ENCODE measurements at places on chromosomes 4 and X.

DNA sequence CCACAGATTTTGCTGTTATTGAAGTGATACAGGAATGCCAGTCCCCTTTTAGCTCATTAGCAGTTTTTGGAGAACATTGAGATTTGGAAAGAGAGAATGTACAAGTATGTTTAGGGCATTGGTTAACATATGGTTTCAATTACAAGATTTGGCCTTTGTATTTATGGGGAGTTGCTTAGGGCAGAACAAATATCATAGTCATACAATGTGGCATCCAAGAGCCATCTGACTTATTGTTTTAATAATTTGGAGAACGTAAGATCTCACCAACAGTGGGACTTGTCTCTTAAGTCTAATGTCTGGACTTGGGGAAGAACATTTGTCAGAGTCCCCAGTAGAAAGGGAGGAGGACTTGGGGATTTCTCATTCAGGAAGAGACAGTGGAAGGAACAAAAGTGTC lies 166.1 kb downstream of the STK32B start:
- no peaks in the 10 kb centered on the region for H3K36me3 ChIP-seq
- no peaks in the 10 kb centered on the region for H3K4me1 ChIP-seq
- H3K4me3 ChIP-seq, result no peak overlapping the region
- H3K27me3 ChIP-seq, result no peaks in the 10 kb centered on the region
- no peak for DNase-seq
- H3K27ac ChIP-seq, result no peak overlapping the region

GRCh38 chr4:176475067-176475466 lies 155.3 kb downstream of the SPCS3 start:
- no peaks in the 10 kb centered on the region for H3K36me3 ChIP-seq
- no peak overlapping the region for H3K27ac ChIP-seq
- no peak overlapping the region for H3K4me3 ChIP-seq
- no peaks in the 10 kb centered on the region for H3K27me3 ChIP-seq

DNA sequence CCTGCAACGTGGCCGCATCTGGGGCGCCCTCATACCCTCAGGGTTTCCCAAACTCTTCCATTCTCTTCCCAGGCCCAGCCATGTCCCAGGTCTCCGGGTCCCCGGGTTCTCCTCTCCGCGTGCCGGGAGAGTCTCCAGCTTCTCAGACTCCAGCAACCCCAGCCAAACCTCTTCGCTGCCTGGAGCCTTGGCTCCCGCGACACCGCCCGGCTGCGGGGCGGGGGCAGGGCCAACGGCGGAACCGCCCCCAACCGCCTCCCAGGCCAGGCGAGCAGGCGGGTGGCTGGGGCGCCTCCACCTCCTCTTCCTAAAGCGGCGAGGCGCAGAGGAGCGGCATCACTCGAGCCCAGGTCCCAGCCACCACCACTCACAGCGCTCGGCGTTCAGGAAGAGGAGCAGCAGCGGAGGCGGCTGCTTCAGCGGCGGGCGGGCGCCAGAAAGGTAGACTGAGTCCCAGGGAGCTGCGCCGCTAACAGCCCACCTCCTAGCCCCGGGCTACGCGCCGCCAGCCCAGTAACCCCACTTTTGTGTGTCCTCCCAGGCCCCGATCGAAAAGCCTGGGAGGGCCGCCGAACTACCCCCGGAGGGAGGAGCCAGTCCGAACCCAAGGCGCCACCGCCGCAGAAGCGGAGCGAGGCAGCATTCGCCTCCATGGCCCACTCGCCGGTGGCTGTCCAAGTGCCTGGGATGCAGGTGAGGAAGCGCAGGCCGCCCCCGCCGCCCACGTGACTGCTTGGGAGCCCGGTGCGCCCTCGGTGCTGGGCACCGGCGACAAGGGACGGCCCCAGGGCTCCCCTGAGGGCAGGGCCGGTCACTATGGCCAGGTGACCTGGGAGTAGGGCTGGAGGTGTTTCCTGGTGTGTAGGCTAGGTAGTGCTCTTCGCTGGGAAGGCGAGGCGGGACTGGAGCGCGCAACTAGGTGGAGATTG lies at the start of gene STK26:
TSS of gene STK26 (plus strand) at position 336 of the 929 bp plus-strand sequence. CDS start at position 652, 316 bp downstream.
- H3K27me3 ChIP-seq, result peaks cover 25% of the 10 kb centered on the region
- H3K4me1 ChIP-seq, result no peaks in the 10 kb centered on the region
- peak within 1 kb of the TSS; percentile 56 for H3K4me3 ChIP-seq

DNA sequence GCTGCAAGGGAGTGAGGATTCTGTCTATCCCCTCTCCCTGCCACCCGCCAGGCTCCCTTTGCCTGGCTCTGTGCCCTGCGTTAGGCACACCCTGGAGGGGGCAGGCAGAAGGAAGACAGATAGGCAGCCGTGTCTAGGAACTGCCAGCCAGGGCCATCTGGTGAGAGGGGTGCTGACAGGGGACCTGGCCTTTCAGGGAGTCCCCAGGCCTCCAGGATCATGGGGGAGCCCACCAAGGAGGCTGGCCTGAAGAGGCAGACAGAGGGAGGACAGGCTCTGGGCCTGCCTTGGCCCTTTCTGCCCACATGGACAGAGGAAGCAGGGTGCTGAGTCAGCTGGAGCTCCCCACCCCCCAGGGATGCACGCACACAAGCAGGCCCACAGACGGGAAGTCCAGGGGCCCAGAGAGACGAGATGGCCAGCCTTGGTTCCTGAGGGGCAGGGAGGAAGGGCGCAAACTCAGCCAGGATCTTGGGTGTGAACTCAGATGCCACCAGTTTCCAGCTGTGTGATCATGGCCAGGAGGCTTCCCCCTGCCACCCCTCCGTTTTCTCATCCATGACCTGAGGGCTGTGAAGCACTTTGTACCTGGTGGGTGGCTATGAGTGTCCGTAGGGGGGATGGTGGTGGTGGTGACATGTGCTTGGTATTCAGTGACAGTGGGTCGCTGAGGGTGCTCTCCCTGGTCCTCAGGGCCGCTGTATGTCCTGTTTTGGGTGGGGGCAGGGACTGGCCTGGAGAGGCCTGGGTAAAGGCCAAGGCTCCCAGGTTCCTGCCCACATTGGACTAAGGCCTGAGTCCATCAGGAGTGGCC lies 1.8 kb downstream of the SH3BP2 start:
- H3K4me3 ChIP-seq, result peak overlapping the region; percentile 79
- peak overlapping the region; percentile 87 for H3K27ac ChIP-seq
- no peaks in the 10 kb centered on the region for H3K36me3 ChIP-seq
- peaks cover 43% of the 10 kb centered on the region for H3K4me1 ChIP-seq
- DNase-seq, result peak; percentile 51

- H3K4me3 ChIP-seq, result no peak overlapping the region
- no peaks in the 10 kb centered on the region for H3K27me3 ChIP-seq
- H3K27ac ChIP-seq, result peak overlapping the region; percentile 84
Observed at GRCh38 chr4:78634011-78634664, 82.6 kb downstream of the ANXA3 start.

DNA sequence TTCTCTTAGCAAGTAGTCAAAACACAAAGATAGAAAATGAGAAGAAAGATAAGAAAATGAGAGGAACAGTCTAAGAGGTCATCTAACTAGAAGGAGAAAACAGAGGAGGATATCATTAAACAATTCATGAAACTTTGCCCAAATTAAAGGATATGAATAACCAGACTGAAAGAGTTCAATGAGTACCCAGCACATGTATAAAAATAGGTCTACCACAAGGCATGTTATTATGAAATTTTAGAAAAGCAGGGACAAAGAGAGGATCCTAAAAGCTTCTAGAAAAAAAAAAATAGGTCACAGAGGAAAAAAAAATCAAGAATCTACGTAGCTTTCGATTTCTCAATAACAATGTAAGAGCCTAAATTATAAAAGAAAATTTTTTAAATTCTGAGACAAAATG lies 118.5 kb downstream of the WDFY3 start:
- no peak overlapping the region for H3K4me3 ChIP-seq
- no peaks in the 10 kb centered on the region for H3K36me3 ChIP-seq
- H3K4me1 ChIP-seq, result no peaks in the 10 kb centered on the region
- no peak for DNase-seq

DNA sequence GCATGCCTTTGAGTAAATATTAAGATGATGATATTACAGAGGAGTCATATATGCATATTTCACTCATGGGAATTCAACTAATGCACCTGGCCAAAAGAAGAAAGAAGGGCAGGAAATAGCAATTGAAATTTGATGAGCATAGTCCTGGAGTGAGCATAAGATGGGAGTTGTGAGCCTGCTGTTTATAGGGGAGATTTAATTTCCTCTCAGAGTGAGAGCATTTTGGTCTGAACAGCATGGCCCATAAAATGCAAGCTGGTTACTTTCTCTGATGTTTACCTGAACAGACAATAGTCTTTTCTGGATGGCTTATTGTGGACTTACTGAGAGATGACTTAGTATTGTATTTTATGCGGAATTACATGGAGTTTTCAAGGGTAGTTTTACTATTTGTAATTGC lies 53.6 kb downstream of the FHIP1A start:
- DNase-seq, result no peak
- no peaks in the 10 kb centered on the region for H3K27me3 ChIP-seq
- H3K4me1 ChIP-seq, result no peaks in the 10 kb centered on the region
- H3K36me3 ChIP-seq, result no peaks in the 10 kb centered on the region

- no peak for DNase-seq
- H3K36me3 ChIP-seq, result no peaks in the 10 kb centered on the region
- no peak overlapping the region for H3K27ac ChIP-seq
- no peaks in the 10 kb centered on the region for H3K27me3 ChIP-seq
- H3K4me3 ChIP-seq, result no peak overlapping the region
Observed at GRCh38 chr4:154877110-154877760, 96.2 kb downstream of the RBM46 start.

GRCh38 chr4:185534511-185534865 lies 819 bp downstream of the PDLIM3 start:
- H3K27me3 ChIP-seq, result no peaks in the 10 kb centered on the region
- H3K4me1 ChIP-seq, result peaks cover 3% of the 10 kb centered on the region
- peak overlapping the region; percentile 94 for H3K27ac ChIP-seq
- peak overlapping the region; percentile 84 for H3K4me3 ChIP-seq
- DNase-seq, result no peak

GRCh38 chr4:73661646-73662119 lies 41.4 kb upstream of the RASSF6 start:
- no peaks in the 10 kb centered on the region for H3K36me3 ChIP-seq
- H3K4me1 ChIP-seq, result no peaks in the 10 kb centered on the region
- no peak overlapping the region for H3K27ac ChIP-seq
- H3K27me3 ChIP-seq, result no peaks in the 10 kb centered on the region

GRCh38 chr4:70863099-70863790 lies 23.6 kb upstream of the GRSF1 start:
- DNase-seq, result no peak
- H3K36me3 ChIP-seq, result no peaks in the 10 kb centered on the region
- H3K27me3 ChIP-seq, result no peaks in the 10 kb centered on the region
- H3K4me3 ChIP-seq, result no peak overlapping the region

GRCh38 chr4:1775731-1776500 lies 17.2 kb upstream of the FGFR3 start:
- H3K36me3 ChIP-seq, result no peaks in the 10 kb centered on the region
- H3K27me3 ChIP-seq, result no peaks in the 10 kb centered on the region
- H3K4me3 ChIP-seq, result no peak overlapping the region
- no peak overlapping the region for H3K27ac ChIP-seq
- H3K4me1 ChIP-seq, result no peaks in the 10 kb centered on the region

DNA sequence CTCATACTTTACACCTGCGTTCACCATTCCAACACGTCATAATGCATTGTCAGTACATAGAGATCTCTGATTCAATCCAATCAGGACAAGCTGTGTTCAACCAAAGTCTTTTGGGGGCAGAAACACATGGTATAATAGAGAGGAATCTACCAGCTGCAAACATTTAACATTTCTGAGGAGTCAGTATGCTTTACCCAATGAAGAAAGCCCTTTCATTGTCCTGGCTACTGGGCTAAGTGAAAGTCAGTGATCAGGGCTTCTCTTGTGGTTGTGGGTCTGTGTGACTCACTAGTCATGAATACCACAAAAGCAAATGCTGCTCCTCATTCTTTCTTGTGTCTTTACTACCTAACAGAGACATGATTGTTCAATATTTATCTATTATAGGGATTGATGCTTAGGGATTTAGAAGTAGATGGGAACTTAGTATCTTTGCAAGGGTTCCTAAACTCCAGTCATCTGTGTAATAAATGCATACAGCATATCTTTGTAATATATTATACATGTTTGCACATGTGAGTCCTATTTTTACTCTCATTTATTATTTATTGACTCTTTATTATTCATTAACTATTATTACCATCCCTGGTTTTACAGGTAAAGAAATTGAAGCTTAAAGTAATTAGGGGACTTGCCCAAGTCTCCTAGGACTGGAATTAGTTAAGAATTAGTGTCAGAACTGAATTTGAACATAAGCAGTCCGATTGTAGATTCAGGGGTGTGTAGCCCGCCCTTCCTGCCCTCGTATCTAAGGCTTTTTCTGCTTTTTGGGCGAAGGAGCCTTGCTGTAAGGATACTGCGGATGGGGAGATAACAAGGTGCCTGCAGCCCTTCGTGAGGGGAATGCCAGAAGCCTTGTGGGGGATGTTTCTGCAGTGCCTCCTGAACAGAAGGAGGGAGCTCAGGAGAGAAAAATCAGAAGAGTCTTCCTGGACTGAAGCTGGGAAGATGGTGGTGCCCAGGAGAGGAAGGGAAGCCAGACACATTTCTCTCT lies 353.1 kb upstream of the BOD1L1 start:
- H3K36me3 ChIP-seq, result no peaks in the 10 kb centered on the region
- H3K27ac ChIP-seq, result no peak overlapping the region
- no peaks in the 10 kb centered on the region for H3K4me1 ChIP-seq
- H3K4me3 ChIP-seq, result no peak overlapping the region
- DNase-seq, result no peak

DNA sequence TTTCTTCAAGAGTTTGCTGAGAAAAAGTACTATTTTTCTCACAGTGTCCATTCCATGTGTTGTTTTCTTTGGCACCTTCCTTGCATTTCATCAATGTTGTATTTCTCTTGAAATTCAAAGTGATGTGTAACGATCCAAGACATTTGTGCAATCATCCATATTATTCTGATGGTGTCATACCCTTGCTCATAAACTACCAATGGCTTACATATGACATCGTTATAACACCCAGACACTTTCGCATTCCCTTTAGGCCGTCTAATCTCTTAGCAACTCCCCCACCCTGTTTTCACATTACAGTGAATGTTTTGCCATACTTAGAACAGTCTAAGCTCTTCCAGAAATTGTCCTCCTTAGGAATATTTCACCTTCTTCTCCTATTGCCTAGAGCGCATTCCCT lies 1779.0 kb downstream of the PCDH7 start:
- DNase-seq, result no peak
- no peak overlapping the region for H3K27ac ChIP-seq
- H3K4me1 ChIP-seq, result no peaks in the 10 kb centered on the region
- H3K4me3 ChIP-seq, result no peak overlapping the region

GRCh38 chr4:74768857-74769525 lies 25.3 kb downstream of the BTC start:
- H3K4me3 ChIP-seq, result no peak overlapping the region
- no peak for DNase-seq
- H3K27ac ChIP-seq, result peak overlapping the region; percentile 36
- no peaks in the 10 kb centered on the region for H3K4me1 ChIP-seq
- H3K27me3 ChIP-seq, result no peaks in the 10 kb centered on the region

GRCh38 chr4:66091786-66092185 lies 421.5 kb upstream of the EPHA5 start:
- DNase-seq, result no peak
- H3K27me3 ChIP-seq, result no peaks in the 10 kb centered on the region
- H3K4me3 ChIP-seq, result no peak overlapping the region
- no peaks in the 10 kb centered on the region for H3K36me3 ChIP-seq

GRCh38 chrX:103782640-103783039 lies 6.0 kb downstream of the PLP1 start:
- H3K27ac ChIP-seq, result no peak overlapping the region
- H3K27me3 ChIP-seq, result no peaks in the 10 kb centered on the region
- DNase-seq, result no peak

- no peaks in the 10 kb centered on the region for H3K4me1 ChIP-seq
- no peaks in the 10 kb centered on the region for H3K27me3 ChIP-seq
- no peak for DNase-seq
Observed at GRCh38 chr4:113524505-113525186, 236.9 kb downstream of the CAMK2D start.

- no peaks in the 10 kb centered on the region for H3K4me1 ChIP-seq
- H3K4me3 ChIP-seq, result no peak overlapping the region
- no peaks in the 10 kb centered on the region for H3K27me3 ChIP-seq
- H3K36me3 ChIP-seq, result no peaks in the 10 kb centered on the region
Observed at GRCh38 chr4:186910385-186910784, 186.7 kb upstream of the FAT1 start.

Data from breast epithelium (tissue), 4 donors.